Kidney (tissue), 22 donors: ENCODE measurements at places on chromosomes 4 and X. TPM values are rescaled to one million over a fixed set of nuclear protein-coding genes. Genes with fewer than 3 reads are reported as not detected.

GRCh38 chrX:96985046-96985445 is 101.3 kb downstream of the RPA4 start:
- H3K4me1 ChIP-seq, result no peaks in the 10 kb centered on the region
- DNase-seq, result no peak
- no peaks in the 10 kb centered on the region for H3K36me3 ChIP-seq
- no peak overlapping the region for H3K4me3 ChIP-seq

GRCh38 chrX:39507617-39508299 is 590.0 kb downstream of the BCOR start:
- no peaks in the 10 kb centered on the region for H3K4me1 ChIP-seq
- no peak overlapping the region for H3K27ac ChIP-seq
- no peaks in the 10 kb centered on the region for H3K36me3 ChIP-seq
- H3K4me3 ChIP-seq, result no peak overlapping the region

DNA sequence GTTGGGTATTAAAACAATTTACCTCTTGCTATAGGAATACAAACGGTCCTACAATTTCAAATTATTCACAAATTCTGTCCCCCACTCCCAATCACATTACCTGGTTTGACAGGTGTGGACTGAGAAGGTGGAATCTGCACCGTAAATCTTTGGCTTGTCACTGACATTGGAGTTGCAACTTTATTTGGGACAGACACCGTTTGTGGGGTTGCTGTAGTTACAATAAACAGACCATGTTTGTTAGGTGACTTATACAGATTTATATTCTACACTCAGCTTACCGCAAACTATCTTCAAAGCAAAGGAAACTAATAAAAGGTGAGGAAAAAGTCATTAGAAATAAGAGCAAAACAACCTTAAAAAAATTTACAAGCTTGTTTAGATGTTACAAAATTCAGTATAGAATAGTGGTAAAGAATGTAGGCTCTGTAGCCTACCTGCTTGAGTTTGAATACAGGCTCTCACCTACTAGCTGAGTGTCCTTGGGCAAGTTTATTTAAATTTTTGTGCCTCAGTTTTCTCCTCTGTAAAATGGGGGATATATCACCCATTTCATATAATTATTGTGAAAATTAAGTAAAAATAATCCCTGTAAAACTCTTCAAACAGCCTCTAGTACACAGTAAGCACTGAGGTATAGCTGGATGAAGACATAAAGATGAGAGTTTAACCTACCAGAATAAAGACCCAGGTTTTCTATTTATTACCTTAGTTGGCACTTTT is 6.1 kb downstream of the TAF9B start:
- no peak for DNase-seq
- H3K36me3 ChIP-seq, result no peaks in the 10 kb centered on the region
- no peak overlapping the region for H3K27ac ChIP-seq
- H3K27me3 ChIP-seq, result no peaks in the 10 kb centered on the region
- no peak overlapping the region for H3K4me3 ChIP-seq
- no peaks in the 10 kb centered on the region for H3K4me1 ChIP-seq

DNA sequence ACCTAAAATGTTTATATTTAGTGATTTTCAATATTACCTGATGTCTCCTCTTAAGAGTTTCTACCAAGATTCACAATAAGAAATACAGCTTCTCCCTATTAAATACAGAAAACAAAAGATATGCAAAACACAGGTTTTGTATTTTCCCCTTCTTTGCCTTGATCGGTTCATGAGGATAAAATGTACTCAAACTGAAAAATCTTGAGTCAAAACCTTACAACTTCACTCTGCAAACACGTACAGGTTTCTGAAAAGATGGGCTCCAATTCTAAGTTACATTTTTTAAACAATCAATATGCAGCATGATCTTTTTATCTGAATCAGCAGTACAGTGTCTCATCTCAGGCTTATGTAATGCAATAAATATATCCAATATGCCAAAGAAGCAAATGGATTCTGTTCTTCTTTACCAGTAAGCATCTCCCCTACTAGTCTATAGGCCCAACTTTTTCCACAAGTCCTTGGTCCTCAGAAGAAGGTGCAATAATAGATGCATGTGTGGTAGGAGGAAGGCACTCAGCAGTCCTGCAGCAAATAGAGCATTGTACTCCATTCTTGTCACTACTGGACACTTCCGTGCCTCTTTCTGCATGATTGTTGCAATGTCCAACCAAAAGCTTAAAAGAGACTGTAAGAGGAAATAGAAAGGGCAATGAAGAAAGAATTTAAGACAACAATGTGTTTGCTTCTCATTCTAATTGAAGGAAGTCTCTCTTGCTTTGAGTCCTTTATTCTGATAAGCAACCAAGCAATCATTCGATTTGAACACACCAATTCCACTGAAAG is 3.2 kb downstream of the MAPK10 start:
- peaks cover 2% of the 10 kb centered on the region for H3K36me3 ChIP-seq
- H3K27me3 ChIP-seq, result no peaks in the 10 kb centered on the region
- no peak overlapping the region for H3K27ac ChIP-seq

DNA sequence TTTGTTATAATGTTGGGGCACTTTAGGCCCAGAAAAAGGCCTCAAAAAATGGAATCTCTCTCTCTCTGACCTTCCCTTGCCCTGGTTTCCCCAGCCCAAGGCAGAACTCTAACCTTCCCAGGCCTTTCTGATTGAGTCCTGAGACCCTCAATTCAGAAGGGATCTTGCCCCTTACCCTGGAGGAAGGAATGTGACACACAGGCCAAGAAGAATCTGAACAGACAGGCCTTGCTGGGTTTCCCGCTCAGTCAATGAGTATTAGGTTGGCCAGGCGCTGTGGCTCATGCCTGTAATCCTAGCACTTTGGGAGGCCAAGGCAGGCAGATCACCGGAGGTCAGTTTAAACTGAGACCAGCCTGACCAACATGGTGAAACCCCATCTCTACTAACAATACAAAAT is 27.6 kb downstream of the ELOVL6 start:
- no peak overlapping the region for H3K4me3 ChIP-seq
- H3K36me3 ChIP-seq, result no peaks in the 10 kb centered on the region
- no peaks in the 10 kb centered on the region for H3K4me1 ChIP-seq
- no peak overlapping the region for H3K27ac ChIP-seq
- H3K27me3 ChIP-seq, result no peaks in the 10 kb centered on the region

DNA sequence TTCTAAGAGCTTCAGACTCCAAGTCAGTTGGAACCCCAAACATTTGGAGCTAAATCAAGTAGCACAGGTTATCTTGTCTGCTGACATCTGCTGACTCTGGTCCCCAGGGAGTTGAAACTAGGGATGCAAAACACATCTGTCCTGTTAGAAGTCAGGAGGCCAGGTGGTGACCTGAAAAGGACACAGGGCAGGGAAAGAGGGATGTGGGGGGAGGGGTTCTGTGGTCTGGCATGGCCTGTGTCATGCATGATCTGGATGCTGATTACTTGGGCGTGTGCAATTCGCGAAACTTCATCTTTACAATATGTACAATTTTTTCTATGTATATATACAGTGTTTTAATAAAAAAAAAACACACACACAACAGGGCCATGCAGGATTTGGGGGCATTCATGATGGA is 55.3 kb downstream of the FHDC1 start:
- no peaks in the 10 kb centered on the region for H3K36me3 ChIP-seq
- H3K27ac ChIP-seq, result no peak overlapping the region
- H3K27me3 ChIP-seq, result no peaks in the 10 kb centered on the region
- DNase-seq, result no peak
- no peaks in the 10 kb centered on the region for H3K4me1 ChIP-seq

GRCh38 chr4:94804650-94805049 is 46.9 kb downstream of the BMPR1B start:
- H3K36me3 ChIP-seq, result no peaks in the 10 kb centered on the region
- DNase-seq, result no peak
- no peak overlapping the region for H3K27ac ChIP-seq
- no peak overlapping the region for H3K4me3 ChIP-seq
- no peaks in the 10 kb centered on the region for H3K4me1 ChIP-seq
- H3K27me3 ChIP-seq, result no peaks in the 10 kb centered on the region

The GRPEL1 gene
- 27.4 TPM for total RNA-seq

The SUPT20HL2 gene
- not detected for total RNA-seq

The AFP gene
- total RNA-seq, result not detected

The DCAF12L2 gene
- total RNA-seq, result 0.41 TPM
